Myocyte (in vitro differentiated cells): ENCODE measurements at places on chromosomes 16 and 17. TPM values are rescaled to one million over a fixed set of nuclear protein-coding genes. Genes with fewer than 3 reads are reported as not detected.

GRCh38 chr16:2082171-2082982 lies 34.6 kb downstream of the TSC2 start:
- DNase-seq: no peak

The ABCC11 gene
- not detected in 2 replicates for total RNA-seq

DNA sequence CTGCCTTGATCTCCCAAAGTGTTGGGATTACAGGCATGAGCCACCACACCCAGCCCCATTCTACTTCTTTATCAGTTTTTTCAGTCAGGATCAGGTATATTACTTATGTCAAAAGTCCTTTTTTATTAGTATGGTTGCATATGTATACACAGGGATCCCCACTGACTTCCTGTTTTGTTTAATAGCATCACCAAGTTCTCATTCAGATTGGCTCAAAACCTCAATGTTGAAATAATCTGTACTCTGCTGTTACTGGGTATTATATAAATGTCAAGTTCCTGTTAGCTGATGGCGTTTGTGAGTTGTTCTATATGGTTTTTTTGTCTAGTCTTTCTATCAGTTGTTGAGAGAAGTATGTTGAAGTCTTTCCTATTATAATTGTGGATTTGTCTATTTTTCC lies 168.5 kb downstream of the BCAS3 start:
- no peak for DNase-seq

The TLK2 gene
- total RNA-seq: 51.4 and 71.1 TPM in 2 replicates

GRCh38 chr16:23060458-23061320 lies 88.6 kb downstream of the USP31 start:
- DNase-seq: peak; percentile 79

DNA sequence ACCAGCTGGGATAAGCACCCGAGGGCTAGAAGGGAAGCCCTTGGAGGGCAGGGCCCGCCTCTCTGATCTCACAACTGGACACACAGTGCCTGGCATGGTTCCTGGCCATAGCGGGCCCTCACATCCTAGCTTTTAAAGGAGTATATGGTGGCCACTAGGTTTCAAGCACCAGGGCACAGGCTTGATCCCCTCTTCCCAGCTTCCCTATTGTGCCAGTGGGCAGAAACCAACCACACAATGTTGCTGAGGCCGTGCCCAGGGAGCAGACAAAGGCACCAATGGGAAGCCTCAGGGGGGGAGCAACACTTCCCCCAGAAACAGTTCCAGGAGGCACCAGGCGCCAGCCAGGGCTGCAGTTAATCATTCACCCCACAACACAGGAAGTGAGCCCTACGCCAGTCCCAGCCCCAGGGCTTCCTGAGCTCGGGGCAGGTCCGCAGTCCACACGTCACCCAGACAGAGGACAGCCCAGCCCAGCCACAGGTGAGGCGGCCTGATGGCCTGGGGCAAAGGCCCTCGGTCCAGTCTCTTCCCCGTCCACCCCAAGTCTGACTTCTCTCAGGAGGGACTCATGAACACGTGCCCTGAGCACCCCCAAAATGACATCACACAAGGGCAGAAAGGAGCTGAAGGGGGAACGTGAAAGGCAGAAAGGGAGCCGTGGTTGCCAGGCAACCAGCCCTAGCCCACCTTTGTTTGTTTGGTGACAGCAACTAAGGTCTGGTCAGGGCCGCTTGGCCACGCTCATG lies 12.8 kb downstream of the SMIM5 start:
- DNase-seq: no peak
